ENCODE measurements at places on chromosomes 1 and 21.
A peak's percentile ranks its signal among the peaks of the same experiment; 100 is the strongest.

GRCh38 chr1:200890818-200891773, 3.6 kb upstream of the INAVA start:
- DNase-seq = no peak

DNA sequence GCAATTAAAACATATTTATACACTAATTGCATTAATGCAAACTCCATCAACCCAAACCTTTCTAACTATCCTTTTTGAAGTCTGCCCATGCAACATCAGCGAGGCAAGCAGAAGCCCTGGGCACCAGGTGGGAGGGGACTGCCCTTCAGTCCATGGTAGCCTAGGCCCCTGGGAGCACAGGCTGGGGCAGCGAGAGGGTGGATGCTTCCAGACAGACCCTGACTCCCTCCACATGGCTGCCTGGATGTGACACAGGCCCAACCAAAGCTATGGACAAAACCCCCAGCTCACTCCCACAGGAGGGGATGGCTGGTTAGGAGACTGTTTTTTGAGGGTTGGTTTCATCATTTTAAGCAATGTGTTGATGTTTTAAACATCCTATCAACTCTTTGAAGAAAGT, 17.8 kb upstream of the LRRC47 start:
- DNase-seq = no peak

DNA sequence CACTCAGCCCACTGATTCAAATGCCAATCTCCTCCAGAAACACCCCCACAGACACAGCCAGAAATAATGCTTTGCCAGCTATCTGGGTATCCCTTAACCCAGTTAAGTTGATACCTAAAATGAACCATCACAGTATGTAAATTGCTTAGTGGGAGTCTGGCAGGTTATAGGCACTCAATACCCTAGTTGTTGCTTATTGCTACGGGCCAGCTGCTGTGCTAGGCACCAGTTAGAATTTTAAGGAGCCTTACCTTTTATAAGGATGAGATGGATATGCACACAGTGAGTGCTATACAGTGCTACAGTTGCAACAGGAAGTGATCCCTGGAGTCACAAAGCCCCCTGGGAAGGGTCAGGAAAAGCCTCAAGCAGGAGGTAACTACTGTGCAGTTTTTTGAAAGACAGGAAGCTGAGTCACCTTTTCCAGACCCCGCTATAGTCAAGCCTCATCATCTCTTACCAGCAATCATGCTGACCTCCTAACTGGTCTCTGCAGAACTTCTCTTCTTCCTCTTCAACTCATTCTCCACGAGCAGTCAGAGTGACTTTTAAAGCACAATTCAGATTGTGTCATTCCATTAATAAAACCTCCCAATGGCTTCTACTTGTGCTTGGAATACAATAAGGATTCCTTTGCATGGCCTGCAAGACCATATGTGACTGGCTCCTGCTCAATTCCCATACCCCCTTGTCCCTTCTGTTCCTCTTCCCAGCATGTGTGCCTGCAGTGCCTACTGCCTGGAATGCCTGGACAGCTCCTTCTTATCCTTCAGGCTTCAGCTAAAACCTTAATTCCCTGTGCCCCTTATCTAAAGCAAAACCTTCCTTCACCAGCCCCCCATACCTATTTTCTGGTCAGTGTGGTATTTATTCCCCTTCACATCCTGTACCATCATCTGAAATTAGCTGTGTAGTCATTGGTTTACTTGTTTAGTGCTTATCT, 10.4 kb upstream of the TLR5 start:
- DNase-seq = no peak

DNA sequence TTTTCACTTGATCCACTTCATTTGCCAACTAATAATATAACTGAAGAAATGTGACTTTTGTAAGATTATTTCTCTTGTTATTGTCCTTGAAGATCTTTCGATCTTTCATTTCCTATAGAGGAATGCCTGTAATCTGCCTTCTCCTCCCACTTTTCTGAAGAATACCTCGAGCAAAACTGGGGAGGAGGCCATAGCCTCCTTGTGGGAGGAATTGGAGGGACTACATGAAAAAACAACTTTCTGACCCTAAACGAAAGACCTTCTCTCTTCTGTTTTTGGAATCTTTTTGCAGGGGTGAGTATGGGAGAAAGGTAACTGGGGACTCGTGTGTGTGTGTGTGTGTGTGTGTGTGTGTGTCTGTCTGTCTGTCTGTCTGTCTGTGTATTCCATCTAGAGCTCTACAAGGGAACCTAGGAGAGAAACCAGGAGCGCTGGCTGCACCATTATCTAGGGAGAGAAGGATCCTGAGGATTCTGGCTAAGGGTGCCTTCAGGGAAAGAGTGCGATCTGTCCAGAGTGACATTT, 32.4 kb upstream of the MAB21L3 start:
- DNase-seq = no peak

DNA sequence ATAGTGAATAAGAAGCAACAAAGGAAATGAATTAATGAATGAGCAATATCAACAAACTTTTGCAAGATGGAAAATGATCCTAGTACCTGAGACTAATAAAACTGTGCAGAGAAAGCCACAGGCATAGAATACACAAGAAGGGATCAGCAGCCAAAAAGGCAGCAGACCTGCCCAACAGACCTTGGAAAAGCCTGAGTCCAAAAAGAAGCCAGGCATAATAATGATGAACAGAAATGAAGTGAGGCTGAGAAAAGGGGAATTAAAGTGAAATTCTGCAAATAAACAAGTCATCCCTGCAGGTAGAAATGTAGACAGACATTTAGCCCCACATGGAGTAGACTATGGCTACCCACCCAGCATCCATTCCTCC, 10.3 kb upstream of the PHTF1 start:
- DNase-seq = no peak

DNA sequence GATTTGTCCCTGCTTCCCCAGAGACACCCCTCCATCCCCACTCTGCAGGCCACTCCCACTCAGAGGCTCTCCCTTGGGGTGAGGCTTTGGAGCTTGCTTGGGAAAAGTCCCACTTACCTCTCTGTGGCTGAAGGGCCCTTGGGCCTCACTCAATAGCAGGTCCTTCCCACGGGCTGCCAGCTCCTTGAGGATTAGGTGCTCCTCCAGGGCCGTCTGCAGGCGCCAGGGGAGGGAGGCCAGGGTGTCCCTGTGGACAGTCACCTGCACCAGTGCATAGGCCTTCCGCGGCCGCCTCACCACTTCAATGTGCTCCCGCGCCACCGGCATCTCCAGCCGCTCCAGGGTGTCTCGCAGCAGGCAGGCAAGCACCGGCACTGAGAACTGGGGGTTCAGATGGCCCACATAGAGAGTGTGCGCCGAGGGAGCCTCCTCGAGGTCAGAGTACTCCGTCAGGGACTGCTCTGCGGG, 1.4 kb downstream of the SLFNL1 start:
- DNase-seq = no peak

- no peak for DNase-seq
Measured at GRCh38 chr1:33022650-33023200, 14.0 kb downstream of the AK2 start.

DNA sequence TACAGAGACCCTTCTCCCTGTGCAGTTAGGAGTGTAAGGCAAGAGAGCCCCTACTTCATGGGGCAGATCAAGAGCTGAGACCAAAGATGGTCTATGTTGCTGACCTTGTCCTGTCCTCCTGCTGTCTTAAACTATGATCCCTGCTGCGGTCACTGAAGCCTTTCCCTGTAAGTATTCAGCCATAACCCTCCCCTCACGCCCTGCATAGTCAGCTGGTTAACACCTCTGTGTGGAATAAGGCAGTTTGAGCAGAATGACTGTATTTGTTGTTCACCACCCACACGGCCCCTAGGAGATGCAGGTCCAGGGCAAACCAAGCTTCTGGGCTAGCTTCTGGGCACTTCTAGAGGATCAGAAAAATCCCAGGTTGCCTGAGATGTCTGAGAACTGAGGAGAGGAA, 356 bp downstream of the TSPAN1 start:
- no peak for DNase-seq

GRCh38 chr1:228647523-228648444, 87.5 kb upstream of the RHOU start:
- peak; percentile 9 for DNase-seq

- no peak for DNase-seq
Measured at GRCh38 chr1:245143849-245144248, 10.9 kb upstream of the KIF26B start.

- DNase-seq = no peak
Measured at GRCh38 chr21:33650929-33651509, 8.7 kb downstream of the ITSN1 start.

DNA sequence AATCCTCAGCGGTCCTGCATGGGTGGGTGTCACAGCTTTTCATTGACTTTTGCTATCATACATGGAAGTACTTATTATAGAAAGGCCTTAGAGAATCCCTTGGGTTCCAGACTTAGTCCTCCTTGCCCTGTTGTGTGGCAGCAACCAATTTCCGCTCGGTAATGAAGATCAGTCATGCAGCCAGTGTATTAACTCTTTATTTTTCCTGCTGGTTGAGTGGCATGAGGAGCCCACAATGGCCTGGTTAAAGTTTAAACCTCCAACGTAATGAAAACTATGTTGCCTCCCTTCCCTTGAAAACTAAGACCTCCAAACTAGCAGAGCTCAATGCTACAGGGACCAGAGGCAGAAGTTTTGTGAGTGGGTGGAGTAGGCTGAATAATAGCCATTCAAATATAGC, 20.0 kb downstream of the CITED4 start:
- no peak for DNase-seq

GRCh38 chr1:84997667-84998600, 1.0 kb upstream of the MCOLN2 start:
- DNase-seq = no peak

DNA sequence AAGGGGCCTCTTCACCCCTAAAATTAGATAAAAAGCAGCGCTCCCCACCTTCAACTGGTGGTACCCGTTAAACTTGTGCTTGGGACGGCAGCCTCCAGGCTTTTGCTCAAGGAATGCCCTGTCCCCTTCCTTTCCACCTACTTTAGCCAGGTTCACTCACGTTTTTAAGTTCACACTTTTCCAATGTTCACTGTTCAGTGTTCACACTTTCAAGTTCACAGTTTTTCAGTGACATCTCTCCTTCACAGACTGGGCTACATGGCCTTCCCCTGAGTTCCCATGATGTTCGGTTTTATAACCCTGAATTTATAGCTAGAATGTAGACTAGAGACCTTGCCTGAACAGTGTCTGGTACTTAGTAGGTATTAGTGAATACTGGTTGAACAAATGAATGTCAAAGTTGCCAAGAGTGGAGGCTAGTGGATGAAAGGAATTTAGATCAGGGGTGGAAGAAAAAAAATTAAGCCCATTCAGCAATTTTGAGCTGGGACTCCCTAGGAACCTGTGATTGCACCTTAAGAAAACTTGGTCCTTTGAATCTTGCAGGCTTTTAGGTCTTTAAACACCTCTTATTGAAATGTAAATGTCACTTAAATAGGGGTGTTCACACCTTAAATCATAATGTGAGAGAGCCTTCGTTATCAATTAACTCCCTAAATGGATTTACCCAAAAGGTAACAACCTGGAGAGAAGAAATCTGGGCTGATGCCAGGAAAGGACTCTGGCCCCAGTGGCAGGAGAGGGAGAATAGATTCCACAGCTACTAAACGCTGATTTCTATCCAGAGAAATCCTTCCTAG, 12.3 kb downstream of the BTG2 start:
- no peak for DNase-seq

DNA sequence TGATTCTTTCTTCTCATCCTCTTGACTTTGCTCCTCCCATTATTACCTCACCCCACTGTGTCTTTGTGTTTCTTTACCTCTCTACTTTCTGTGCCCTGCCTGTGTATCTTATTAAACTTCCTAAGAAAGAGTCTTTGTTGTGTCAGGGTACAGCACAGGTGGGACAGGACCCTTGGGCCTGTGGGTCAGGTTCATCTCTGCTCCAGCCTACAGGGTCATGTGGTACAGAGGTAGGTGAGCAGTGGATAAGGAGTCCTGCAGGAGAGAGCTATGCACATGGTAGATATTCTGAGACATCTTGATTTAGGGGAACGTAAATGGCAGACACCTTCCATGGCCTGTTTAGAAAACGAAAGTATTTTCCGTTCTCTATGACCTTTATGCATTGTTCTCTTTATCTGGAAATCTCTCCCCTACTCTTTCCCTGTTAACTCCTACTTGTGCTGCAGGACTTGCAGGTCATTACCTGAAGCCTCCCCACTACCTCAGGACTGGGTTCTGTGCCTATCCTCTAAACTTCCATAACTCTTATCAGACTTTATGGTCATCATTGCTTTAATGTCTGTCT, 9.9 kb downstream of the GIPC2 start:
- DNase-seq = no peak

DNA sequence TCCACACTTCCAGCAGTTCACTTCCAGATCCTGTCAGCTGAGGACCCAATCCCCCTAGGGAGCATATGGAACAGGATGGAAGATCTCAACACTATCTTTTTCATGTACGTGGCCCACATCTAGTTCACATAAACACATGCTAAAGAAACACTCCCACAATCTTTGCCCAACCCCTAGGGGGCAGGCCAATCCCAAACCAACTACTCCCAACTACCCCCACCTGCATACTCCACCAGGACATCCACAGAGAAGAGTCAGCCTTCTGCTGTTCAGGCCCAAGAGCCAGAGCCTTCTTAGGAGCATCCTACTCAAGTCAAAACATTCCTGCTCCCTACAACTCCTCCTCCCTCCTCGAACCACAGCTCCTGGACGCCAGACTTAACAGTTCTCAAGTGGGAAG, 5.6 kb upstream of the SLC5A9 start:
- DNase-seq = no peak

- no peak for DNase-seq
Measured at GRCh38 chr1:169091480-169091941, 15.0 kb upstream of the ATP1B1 start.

DNA sequence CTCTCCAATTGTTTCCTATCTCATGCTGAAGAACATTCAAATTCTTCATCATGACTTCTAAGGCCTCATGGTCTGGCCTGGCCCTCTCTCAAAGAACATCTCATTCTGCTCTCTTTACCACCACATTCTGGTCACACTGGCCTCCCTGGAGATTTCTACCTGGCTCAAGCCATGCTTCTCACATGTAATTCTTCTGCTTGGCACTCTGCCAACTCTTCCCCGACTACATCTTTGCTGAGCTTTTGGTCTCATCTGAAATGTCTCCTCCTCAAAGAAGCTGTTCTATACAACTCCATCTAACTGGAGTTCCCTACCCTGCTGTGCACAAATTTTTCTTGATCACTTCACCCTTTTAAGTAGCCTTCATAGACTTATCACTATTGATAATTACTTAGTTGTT, 1.4 kb upstream of the TBX19 start:
- no peak for DNase-seq

Measured in stimulated activated CD4-positive, alpha-beta T cell treated with anti-CD3 and anti-CD28 coated beads, Interleukin-12 subunit alpha, Interleukin-12 subunit beta, amount 100 ng/mL, for 48 hours (primary cell).